ENCODE measurements at places on chromosomes 4 and X.

- DNase-seq = no peak
Measured at GRCh38 chr4:158197194-158197776, 13.0 kb upstream of the TMEM144 start.

DNA sequence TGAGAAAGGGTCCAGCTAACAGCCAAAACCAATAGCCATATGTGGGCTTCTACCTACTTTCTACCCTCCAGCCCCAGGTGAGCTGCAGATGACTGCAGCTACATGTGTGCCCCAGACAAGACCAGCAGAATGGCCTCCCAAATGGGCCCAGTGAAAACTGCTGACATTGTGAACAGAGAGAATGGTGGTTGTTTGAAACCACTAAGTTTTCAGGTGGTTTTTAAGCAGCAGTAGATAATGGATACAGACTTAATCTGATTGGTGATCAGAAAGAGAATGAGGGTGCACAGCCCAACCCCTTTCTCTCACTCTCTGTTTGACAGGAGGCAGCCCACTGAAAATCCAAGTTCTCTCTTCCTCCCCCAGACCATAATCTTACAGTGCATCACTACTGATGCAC is 42.5 kb upstream of the BBS12 start:
- no peak for DNase-seq

GRCh38 chrX:156001001-156001666 is 3.6 kb downstream of the IL9R start:
- no peak for DNase-seq

GRCh38 chr4:5370286-5370685 is 319.0 kb downstream of the STK32B start:
- DNase-seq = no peak

DNA sequence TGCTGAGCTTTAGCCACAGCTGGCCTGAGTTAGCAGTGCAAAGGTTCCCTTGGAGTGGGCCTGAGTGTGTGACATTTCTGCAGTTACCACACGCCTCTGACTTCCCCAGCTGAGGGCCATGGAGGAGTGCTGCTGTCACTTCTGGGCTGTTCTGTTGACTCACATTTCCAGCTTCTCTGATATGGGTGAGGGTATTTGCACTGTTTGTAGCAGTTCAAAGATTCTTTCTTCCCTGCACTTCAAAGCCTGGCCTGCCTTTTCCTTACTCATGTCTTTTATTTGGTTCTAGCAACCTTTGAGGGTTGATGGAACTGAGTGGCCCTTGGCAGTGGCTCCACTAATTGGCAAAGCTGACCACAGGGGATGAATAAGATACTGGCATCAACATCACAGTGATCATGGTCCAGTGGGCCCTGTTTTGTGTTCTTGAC is 26.4 kb upstream of the SCML1 start:
- no peak for DNase-seq

DNA sequence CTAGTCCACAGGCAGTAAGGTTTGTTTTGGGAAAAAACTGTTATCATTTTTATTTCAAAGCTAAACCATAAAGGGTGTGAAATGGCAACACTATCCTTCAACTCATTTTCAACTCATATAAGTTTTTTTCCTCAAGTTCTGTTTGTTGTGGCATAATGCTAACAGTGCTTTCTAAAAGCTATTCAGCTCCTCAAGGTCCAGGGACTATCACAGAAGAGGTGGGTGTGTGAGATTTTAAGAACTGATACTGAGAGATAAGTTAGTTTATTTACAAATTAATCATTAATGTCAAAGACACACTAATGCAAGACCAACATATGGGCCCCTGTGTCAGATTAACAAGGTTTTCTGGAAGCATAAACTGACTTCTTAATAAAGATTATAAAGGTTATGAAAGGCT is 11.8 kb downstream of the UGT2B15 start:
- no peak for DNase-seq

DNA sequence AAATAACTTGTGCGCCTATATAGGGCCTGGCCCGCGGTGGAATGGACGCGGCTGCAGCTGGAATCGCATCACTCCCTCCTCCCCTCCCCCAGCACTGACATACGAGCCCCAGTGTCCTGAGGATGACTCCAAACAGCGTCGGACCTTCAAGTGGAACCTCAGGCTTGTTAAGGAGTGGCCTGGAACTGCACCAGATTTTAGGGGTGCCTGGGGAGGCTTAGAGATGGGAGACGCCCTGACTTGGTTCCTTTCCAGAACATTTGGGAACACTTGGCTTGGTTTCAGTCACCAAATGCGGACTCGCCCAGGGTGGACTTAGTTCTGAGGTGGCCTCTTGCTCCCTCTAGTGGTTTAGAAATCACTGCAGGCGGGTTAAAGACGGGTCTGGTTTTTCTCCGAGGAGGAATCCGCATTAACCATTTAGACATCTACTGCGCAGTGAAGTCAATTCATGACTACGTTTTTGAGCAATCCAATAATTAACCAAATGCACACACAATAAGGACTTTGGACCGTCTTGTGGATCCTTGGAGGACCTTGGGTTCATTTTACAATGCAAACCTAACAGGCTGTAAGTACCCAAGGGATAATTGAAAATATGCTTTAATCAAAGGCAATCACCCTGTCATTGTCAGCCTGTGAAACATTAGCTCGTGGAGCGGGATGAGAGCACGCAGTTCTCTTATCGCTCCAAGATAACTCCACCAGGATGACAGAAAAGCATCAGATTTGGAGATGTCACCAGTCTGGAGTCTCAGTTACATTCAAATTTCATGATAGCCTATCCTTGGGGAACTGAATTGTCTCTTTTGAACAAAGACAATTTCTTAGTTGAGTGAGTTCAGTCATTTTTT is 11.2 kb upstream of the PDGFRA start:
- DNase-seq = peak; percentile 51

DNA sequence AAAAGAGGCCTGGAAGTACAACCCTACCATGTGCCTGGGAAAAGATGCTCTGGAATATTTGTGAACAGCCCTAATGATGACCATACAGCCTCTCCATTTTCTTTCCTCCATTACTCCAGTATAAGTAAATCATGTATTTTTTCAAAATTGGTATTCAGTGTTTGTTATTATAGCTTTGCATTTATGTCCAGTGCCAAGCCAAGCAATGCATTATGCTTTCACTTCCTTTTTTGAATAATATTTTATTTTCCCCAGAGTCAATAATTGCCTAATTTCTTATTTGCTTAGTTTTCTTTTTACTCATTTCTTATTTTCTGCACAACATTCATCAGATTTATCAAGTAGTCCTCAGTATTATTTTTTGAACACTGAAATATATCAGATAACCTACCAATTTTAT is 49.3 kb upstream of the EOLA2 start:
- DNase-seq = no peak

DNA sequence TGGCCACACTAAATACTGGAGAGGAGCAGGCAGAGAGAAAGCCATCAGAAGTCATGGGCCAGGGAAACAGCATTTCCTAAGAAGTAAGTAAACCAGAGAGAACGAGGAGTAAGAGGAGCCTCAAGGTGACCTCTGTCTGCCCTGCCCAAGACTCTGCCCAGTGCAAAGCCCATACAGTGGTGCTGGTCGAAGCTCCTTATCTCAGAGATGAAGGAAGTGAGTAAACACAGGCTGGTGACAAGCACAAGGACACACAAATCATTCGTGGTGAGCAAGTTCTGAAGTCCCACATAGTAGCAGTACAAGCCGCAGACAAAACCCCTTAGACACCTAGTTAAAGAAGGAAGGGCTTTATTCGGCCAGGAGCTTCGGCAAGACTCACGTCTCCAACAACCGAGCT is 62.7 kb downstream of the DCTD start:
- no peak for DNase-seq

- no peak for DNase-seq
Measured at GRCh38 chr4:97942137-97942536, 201.1 kb downstream of the STPG2 start.

GRCh38 chr4:120843849-120844527 is 78.5 kb downstream of the PRDM5 start:
- no peak for DNase-seq

- DNase-seq = no peak
Measured at GRCh38 chrX:9340598-9341290, 124.1 kb upstream of the TBL1X start.

GRCh38 chr4:105400901-105401677 is 72.8 kb downstream of the PPA2 start:
- no peak for DNase-seq

DNA sequence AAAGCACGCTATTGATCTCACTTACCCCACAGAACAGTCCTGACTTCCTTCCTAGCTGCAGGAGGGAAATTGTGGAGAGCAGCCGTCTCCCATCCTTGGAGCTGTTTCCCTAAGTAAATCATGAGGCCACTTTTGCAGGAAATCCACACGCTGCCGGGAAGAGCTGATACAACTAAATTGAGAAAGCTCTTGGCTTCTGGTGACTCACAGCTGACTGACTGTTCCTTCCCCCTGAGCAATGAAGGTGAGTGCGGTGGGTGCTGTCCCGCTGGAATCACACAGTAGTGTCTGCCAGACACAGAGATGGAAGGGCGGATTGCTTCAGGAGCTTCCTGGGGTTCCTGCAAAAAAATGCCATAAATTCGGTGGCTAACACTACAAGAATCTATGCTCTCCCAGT is 268.9 kb downstream of the ASMT start:
- DNase-seq = no peak

GRCh38 chr4:37487668-37488067 is 198.5 kb downstream of the RELL1 start:
- no peak for DNase-seq

GRCh38 chr4:177010418-177010817 is 217.7 kb upstream of the VEGFC start:
- DNase-seq = no peak

DNA sequence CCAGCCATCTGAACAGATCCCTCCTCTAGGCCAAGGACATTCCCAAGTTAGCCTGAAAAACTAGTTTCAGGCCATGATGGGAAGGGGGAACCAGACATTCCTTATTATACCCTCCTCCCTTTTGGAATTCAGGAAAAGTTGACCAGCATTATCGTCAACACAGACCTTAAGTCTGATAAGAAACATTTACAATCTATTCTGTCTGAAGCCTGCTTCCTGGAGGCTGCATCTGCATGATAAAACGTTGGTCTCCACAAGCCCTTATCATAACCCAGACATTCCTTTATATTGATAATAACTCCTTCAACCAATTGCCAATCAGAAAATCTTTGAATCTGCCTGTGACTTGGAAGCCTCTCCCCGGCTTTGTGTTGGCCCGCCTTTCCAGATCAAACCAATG is 44.3 kb downstream of the EFHC2 start:
- DNase-seq = no peak

- no peak for DNase-seq
Measured at GRCh38 chrX:49978176-49978575, 55.8 kb downstream of the CLCN5 start.

- no peak for DNase-seq
Measured at GRCh38 chrX:136867096-136867491, 13.4 kb downstream of the RBMX start.

DNA sequence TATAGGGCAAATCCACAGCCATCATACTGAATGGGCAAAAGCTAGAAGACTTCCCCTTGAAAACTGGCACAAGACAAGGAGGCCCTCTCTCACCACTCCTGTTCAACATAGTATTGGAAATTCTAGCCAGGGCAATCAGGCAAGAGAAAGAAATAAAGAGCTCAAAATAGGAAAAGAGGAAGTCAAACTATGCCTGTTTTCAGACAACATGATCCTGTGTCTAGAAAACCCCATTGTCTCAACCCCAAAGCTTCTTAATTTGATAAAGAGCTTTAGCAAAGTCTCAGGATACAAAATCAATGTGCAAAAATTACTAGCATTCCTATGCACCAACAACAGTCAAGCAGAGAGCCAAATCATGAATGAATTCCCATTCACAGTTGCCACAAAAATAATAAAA is 160.3 kb downstream of the CXXC4 start:
- DNase-seq = no peak

DNA sequence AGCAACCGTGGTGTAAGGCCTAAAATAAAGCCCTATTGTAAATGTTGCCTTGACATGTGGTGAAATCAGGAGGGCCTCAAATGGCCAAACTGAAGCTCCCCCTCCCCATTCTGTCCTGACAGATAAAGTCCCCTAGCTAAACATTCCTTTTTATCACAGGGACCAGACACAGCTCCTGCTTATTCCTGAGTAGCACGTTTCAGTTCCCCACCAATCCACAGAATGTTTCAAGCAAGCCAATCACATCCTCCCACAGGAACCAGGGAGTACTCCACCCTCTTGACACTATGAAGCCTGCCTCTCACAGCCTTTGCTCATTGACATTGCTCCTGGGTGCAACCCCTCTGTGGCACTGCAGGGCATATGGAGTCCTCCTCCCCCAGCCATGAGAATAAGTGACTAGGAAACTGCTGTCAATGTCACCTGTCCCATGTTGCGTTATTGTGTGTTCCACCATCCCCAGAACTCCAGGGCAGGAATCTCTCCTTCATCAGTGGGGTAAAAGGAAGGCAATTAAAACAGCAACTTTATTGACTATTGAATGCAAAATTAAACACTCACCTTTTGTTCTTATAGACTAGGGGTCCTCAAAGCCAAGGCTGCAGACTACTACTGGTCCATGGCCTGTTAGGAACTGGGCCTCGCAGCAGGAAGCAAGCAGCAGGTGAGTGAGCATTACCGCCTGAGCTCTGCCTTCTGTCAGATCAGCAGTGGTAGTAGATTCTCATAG is 128.1 kb downstream of the COL25A1 start:
- DNase-seq = no peak

DNA sequence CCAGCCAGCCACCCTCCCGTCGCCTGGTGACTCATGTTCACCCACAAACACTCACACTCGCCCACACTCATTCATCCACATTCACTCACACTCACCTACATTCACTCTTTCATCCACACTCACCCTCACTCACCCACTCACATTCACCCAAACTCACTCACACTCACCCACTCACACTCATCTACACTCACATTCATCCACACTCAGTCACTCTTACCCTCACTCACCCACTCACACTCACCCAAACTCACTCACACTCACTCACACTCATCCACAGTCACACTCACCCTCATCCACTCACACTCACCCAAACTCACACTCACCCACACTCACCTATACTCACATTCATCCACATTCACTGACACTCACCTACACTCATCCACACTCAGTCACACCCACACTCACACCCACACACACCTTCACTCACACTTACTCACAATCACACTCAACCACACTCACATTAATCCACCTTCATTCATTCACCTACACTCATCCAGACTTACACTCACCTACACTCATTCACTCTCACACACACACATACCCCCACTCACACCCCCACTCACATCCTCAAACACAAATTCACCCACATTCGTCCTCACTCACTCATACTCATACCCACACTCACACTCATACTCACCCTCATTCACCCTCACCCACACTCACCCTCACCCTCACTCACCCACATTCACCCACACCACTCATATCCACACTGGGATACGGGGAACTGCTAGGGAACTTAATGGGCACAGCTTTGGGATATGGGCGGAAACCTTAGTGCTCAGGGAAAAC is 2221.6 kb upstream of the AGA start:
- DNase-seq = no peak

- no peak for DNase-seq
Measured at GRCh38 chr4:53804719-53805118, 213.4 kb upstream of the LNX1 start.

Data from NCI-H1105 (cell line).